Mesendoderm (in vitro differentiated cells): ENCODE measurements at places on chromosomes 16 and 17.

- no peak for DNase-seq
Observed at GRCh38 chr16:84600343-84601229, 17.3 kb downstream of the COTL1 start.

- no peak for DNase-seq
Observed at GRCh38 chr17:44867841-44868240, 20.2 kb downstream of the HIGD1B start.

GRCh38 chr17:28372945-28373274 is 1.4 kb downstream of the SARM1 start:
- DNase-seq: no peak

DNA sequence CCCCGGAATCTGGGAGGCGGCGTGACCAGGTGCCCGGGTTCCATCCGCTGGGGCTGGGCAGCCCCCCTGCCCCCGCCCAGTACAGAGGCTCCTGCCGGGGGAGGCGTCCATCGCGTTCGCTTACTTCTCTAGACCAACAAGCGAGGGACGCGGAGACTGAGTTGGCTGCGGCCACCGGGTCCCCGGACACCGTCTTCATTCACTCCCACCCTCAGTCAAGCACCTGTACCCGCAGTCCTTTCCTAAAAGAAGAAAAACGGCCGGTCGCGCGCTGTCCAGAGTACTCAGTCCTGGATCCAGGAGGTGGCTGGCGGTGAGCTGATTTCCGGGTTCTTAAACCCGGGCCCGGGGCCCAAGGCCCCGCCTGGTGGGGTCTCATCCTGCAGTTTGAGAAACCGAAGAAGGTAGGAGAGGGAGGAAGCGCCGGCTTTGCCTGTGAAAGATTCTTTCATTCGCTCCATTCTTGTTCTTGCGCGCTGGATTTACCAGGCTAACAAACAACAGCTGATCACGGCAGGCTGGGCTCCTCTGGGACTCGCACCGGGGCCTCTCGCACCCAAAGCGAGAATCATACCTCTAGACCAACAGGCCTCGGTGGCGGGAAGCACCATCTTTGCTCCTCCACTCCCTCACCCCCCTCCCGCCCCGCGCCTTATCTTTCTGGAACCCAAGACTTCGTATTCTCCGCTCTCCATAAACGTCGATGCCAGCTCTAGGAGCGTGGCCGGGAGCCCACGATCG is 17.4 kb upstream of the OR1F1 start:
- peak; percentile 65 for DNase-seq

GRCh38 chr17:13635951-13636350 is 34.2 kb upstream of the HS3ST3A1 start:
- peak; percentile 69 for DNase-seq

DNA sequence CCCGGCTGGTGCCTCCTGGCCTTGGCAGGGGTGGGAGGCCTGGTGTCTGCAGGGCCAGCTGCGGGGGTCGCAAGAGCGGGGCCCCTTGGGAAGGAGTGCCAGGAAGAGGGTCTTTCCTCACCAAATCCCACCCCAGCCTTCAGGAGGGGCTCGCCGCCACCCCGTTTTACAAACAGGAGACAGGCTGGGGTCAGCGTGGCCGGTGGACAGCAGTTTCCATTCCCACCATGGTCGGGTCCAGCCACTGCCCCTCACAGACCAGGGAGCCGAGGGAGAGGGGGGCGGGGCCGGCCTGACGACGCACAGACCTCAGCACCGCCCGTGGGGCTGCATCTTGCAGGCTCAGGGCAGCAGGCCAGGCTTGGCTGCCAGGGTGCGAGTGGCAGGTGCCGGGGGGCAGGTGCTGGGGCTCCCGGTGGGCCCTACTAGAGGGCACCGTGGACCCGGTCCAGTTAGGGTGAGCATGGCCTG is 7.6 kb downstream of the CBFA2T3 start:
- DNase-seq: no peak

DNA sequence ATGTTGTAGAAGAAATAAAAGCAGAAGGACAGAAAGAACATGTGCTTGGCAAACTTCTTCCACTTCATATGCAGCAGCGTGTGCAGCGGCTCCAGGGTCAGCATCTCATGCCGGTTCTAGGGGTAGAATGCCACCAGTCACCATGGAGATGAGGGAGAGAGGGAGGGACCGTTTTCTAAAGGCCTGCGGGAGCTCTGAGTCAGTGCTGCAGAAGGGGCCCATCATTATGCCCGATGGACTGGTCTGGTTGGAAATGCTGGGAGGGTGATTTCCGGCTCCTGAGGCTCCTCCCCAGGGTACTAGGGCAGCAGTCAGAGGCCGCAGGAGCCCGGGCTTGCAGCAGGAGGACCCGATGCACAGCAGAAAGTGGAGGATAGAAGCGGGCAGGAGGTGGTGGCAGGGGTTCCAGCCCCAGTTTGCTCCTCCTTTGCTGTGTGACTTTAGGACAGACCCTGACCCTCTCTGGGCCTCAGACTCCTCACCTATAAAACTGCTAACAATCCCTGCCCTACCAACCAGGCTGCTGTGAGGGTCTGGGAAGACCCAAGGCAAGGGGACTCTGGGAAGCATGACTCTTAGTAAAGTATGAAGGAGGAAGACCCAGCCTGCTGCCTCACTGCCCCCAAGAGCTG is 28.6 kb downstream of the TRPV3 start:
- peak; percentile 45 for DNase-seq

GRCh38 chr16:48262631-48263030 is 15.3 kb upstream of the ABCC11 start:
- no peak for DNase-seq

GRCh38 chr16:2233046-2233775 is 3.0 kb upstream of the DNASE1L2 start:
- DNase-seq: no peak

GRCh38 chr17:67067571-67068482 is 23.5 kb downstream of the CACNG1 start:
- no peak for DNase-seq

- no peak for DNase-seq
Observed at GRCh38 chr16:78140818-78141466, 41.5 kb downstream of the WWOX start.

DNA sequence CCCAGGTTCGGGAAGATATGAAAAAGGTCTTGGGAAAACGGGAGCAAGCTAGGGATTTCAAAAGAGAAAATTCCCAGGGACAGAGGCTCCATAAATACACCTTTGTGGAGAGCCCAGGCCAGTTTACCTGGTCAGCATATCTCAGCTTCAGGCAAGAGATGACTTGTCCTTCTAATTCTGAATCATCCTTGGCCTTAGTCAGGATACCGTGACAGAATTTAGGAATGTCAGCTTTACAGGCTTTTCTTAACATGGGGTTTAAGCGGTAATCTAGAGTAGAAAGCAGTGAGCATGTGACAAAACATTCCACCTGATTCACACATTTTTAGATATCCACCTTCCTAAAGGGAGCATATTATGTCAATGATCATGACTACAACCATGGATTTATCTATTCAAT is 41.1 kb upstream of the CLEC18B start:
- no peak for DNase-seq

- DNase-seq: no peak
Observed at GRCh38 chr16:85375282-85375681, 237.8 kb upstream of the GSE1 start.

DNA sequence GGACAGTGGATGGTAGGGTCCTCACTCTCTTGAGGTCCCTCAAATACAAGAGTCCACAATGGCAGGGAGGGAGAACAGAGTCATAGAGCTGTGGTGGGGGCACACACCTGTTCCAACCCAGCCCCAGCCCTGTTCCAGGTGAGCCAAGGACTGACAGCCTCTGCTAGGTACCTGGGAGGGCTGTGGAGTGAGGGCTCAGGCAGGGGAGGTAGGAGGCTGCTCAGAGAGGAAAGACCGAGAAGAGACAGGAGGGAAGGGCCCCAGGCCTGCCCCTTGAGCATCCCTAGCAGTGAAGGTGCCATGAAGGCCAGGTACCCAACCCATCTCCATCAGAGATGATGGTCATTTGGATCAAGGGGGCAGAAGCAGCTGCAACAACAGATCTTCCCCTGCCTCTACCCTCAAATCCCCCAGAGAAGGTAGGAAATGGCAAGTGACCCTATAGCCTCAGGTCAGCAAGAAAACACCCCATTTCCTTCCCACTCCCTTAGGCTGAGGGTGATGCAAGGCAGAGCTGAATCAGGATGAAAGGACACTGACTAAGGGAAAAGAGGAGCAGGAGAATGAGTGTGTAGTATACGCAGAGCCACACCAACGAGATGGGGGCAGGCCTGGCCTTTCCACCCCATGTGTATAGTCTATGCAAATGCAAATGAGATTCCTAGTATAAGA is 28.6 kb downstream of the CD300LG start:
- no peak for DNase-seq

DNA sequence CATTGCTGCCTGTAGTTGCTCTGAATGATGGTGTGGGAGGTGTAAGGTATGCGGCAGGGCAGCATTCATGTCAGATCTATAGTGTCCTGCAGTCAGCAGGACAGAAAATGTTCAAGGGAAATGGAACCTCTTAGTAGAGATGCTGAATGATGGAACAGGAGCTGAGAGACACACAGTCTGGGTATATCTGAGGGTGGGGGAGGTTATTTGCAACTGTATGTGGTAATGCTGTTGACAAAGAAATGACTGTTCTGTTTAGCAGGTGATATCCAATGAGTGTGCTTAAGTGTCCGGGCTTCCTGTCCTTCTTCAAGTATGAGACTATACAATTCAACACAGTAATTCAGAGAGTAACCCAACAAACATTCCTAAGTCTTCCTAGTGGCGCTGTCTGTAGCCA is 46.6 kb downstream of the STH start:
- no peak for DNase-seq

- DNase-seq: no peak
Observed at GRCh38 chr17:42782166-42783061, 2.0 kb downstream of the WNK4 start.

- DNase-seq: no peak
Observed at GRCh38 chr16:88384222-88385111, 1.7 kb downstream of the ZNF469 start.

GRCh38 chr16:85699628-85700027 is 10.9 kb upstream of the GINS2 start:
- DNase-seq: peak; percentile 47

- no peak for DNase-seq
Observed at GRCh38 chr17:28131599-28131998, 89.1 kb downstream of the NLK start.

GRCh38 chr17:69179227-69179952 is 37.7 kb upstream of the ABCA6 start:
- peak; percentile 11 for DNase-seq

GRCh38 chr17:51672065-51672464 is 411.7 kb downstream of the UTP18 start:
- no peak for DNase-seq

DNA sequence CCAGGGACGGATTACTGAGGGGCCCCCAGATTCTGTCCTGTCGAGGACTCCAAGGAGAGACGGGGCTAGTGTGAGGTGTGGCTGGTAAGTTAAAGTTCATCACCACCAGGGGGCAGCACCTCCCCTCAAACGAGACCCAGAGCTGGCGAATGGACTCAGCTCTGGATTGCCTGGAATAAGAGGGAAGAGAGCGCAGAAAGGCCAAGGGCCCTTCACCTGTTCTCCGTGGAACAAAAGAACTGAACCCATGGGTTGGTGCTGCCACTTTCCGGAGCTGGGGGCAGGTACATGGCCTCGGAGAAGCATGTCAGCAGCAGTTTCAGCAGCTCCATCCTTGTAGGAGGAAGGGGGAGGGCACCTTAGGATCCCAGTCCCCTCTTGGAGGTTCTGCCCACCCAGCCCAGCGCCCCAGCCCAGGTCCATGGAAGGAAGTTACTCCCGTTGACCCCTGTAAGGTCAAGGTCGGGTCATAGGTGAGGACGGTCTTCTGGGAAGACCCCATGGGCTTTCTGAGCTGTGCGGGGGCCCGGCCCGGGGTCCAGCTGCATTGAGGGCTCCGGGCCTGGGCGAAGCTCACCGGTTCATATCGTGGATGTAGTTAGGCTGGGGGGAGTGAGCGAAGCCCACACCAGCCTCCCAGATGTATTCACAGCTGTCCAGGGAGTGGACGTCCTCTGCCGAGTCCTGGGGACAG is 10.8 kb downstream of the HID1 start:
- peak; percentile 90 for DNase-seq

DNA sequence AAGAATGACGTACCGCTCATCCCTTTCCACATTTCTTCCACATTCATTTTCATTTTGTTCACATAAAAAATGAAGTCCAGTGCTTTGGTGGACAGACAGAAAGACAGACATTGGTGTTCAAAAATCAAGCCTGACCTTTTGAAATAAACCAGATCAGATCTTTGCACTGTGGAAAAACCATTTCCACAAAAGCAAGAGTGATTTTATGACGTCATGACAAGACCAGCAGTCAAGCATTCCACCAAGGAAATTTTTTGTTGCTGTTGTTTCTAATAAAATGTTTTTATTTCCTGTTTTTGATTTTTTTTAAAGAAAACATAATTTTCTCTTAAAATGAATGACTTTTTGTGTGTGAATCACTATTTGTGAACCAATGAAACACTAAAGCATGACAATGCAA is 350.0 kb downstream of the KCNJ2 start:
- no peak for DNase-seq

DNA sequence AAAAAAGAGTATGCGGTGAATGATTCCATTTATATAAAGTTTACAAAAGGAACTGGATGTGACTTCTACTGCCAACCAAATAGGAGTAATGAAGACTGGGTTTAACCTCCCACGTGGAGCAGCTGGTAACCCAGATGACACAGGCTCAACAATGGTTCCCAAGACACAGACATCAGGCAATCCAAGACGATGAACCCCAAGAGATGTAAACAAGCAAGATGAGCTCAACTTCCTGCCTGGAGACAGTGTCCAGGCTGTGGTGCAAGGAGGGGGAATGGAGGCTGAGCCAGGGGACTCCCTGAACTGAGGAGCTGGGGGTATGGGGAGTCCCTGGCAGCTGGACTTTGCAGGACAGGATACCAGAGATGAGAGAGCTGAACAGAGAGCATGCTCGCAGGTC is 104.7 kb downstream of the LITAF start:
- no peak for DNase-seq

- DNase-seq: no peak
Observed at GRCh38 chr17:74041869-74042640, 161.4 kb upstream of the RPL38 start.

- peak; percentile 80 for DNase-seq
Observed at GRCh38 chr16:29816694-29817441, 916 bp downstream of the PAGR1 start.

- peak; percentile 82 for DNase-seq
Observed at GRCh38 chr17:78924481-78925151, 571 bp downstream of the TIMP2 start.

- DNase-seq: no peak
Observed at GRCh38 chr17:17507465-17508011, 11.3 kb upstream of the RASD1 start.
